ENCODE measurements at places on chromosomes 7 and 10. TPM values are rescaled to one million over a fixed set of nuclear protein-coding genes. Genes with fewer than 3 reads are reported as not detected.

DNA sequence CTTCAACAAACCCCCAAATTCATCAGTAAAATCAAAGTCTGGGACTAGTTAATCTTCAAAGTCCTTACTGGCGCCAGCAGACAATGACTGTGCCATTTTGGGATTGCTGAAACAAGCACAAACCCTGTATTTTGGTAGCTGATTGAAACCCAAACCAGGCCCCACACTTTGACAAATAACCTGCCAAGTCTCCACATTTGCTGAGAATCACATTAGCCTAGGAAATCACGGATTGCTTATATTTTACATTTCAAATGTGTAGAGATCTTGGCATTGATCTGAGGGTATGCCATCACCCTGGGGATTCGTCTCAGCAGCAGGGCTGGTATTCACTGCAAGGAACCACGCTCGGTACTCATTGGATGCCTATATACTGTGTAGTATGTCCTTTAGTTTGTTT lies 501.1 kb downstream of the CALN1 start:
- no peak for DNase-seq

DNA sequence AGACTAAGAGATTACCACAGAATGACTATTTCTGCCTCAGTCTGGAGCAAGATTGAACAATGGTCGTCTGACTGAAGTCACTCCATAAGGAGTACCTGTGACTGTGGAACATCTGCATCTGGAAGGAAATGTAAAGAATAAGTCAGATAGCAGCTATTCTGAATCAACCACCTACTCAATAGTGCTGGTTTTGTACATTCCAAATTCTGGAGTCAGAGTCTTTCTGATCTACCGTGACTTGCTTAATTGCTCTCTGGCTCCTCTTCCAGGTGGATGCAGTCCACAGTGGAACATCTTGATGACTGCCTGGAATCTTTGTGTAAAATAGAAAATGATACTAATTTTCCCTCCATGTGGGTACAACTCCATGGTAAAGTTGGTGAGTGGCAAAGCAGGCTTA lies 156.3 kb upstream of the SEMA3C start:
- DNase-seq: no peak

GRCh38 chr10:12198156-12198555 lies 2.2 kb downstream of the CDC123 start:
- no peak for DNase-seq

DNA sequence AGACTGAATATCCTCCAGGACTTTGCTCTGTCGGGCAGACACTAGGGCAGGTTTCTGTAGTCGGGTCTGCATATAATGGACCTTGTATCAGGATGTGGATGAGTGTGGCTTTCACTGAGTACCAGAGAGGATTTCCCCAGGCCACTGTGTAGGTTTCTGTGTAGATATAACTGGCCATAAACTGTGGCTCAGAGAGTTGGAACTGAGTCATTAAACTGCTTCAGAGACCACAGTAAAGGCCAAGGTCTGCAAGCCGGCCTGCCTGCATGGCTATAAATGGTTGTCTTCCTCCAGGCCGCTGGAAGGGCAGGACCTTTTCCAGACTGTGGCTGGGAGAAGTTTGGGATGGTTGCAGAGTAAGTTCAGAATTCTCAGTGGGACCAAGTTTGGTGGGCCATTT lies 16.9 kb downstream of the ZNF92 start:
- no peak for DNase-seq

Gene DIP2C
- 23.1 TPM for total RNA-seq

DNA sequence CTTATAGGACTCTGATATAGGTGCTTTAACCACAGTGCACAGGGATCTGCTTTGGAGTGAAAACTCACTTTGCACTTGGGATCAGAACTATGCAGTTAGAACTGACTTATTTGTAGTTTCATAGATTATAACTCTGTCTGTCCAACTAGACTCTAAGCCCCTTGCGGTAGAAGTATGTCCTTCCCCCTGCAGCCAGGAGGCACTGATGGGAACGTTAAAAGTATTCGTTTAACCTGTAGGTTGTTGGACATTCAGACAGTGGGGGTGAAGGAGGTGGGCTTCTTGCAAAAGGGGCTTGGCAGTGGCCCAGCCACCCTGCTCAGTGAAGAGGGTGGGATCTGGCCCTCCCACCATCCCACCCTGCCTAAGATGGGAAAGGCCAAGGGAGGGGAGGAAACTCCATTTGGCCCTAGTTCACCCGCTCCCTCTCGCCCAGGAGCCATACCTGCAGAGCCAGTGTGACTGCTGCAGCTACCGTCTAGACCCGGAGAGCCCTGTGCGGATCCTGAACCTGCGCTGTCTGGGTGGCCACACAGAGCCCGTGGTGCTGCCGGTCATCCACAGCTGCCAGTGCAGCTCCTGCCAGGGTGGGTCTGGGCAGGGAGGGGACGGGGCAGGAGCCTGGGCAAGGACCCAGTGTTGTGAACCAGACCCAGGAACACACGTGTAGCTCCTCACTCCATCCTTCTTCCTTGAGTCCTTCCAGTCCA lies 5.7 kb upstream of the ZNF862 start:
- DNase-seq: no peak

DNA sequence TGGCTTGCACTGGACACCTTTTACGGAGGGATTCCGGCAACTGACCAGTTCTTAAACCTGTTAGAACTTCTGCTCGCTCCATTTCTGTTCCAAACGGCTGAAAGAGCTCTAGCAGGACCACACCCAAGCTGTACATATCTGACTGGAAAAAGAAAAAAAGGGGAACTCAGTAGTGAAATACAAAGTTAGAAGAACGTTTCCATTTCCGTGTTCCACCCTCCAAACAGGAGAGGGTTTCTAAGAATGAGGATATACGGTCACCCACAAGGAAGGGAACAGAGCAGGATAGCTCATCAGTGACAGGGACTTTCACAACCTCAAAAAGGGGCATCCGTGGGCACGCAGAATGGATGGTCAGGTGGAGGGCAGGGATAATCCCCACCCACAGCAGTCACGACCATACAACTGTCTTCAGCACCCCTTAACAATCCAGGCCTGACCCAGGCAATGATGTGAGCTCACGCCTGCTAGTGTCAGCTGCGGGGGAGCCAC lies 4.3 kb upstream of the ANKRD61 start:
- DNase-seq: no peak

Gene ANXA8
- 2.0 TPM for total RNA-seq

Gene PTF1A
- 0.51 TPM for total RNA-seq

GRCh38 chr7:148982654-148983199 lies 45.6 kb downstream of the PDIA4 start:
- no peak for DNase-seq

Gene POLR2J2
- total RNA-seq: 9.4 TPM

Gene UPP1
- 15.8 TPM for total RNA-seq
